ENCODE measurements at places on chromosomes 6 and 20. TPM values are rescaled to one million over a fixed set of nuclear protein-coding genes. Genes with fewer than 3 reads are reported as not detected.

SLC22A23 gene
- 52.6 TPM for total RNA-seq

LY6G6F gene
- total RNA-seq = not detected

NRN1 gene
- 28.1 TPM for total RNA-seq

MRAP2 gene
- total RNA-seq = 4.6 TPM

C20orf141 gene
- not detected for total RNA-seq

KIF6 gene
- 0.13 TPM for total RNA-seq

HRH3 gene
- not detected for total RNA-seq

DEFB129 gene
- total RNA-seq = not detected

XRN2 gene
- 71.1 TPM for total RNA-seq

MAPK13 gene
- total RNA-seq = 7.0 TPM

GTF2H4 gene
- 10.4 TPM for total RNA-seq
